ENCODE measurements at places on chromosomes 3 and 15. TPM values are rescaled to one million over a fixed set of nuclear protein-coding genes. Genes with fewer than 3 reads are reported as not detected.

PRR20G gene
- polyA plus RNA-seq, result not detected

WNT7A gene
- not detected for polyA plus RNA-seq

- H3K4me1 ChIP-seq, result no peaks in the 10 kb centered on the region
- peak overlapping the region; percentile 62 for H3K27ac ChIP-seq
- no peak overlapping the region for H3K4me3 ChIP-seq
- no peaks in the 10 kb centered on the region for H3K27me3 ChIP-seq
Measured at GRCh38 chr3:183490211-183490601, 61.8 kb upstream of the MCF2L2 start.

DNA sequence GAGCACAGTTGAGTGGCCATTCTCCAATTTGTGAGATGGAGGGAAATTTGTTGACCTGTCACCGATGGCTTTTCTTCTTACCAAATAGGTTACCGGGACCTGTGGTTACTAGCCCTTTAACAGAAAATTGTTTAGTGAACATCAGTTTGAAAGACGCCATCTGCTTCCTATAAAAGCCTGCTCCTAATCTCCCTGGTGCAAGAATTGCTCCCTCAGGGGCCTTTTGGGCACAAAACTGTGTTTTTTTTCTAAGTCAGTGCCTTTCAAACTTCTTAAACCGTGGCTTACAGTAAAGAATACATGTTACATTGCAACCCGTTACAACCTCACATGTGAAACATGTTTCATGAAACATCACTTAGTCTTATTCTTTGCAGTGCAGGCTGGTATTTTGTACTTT, 15.0 kb downstream of the CACNA2D3 start:
- H3K36me3 ChIP-seq, result no peaks in the 10 kb centered on the region
- H3K27ac ChIP-seq, result no peak overlapping the region
- H3K4me3 ChIP-seq, result no peak overlapping the region
- H3K27me3 ChIP-seq, result peaks cover 9% of the 10 kb centered on the region
- DNase-seq, result no peak
- H3K4me1 ChIP-seq, result no peaks in the 10 kb centered on the region

DNA sequence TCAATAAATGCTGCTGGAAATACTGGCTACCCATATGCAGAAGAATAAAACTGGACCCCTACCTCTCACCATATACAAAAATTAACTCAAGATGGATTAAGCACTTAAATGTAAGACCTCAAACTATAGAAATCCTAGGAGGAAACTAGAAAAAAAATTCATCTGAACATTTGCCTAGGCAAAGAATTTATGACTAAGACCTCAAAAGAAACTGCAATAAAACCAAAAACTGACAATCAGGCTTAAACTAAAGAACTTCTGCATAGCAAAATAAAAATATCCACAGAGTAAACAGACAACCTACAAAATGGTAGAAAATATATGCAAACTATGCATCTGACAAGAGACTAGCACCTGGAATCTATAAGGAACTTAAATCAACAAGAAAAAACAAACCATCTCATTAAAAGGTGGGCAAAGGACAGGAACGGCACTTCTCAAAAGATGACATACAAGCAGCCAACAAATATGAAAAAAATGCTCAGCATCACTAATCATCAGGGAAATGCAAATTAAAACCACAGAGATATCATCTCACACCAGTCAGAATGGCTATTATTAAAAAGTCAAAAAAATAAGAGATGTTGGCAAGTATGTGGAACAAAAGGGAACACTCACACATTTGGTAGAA, 47.0 kb downstream of the MYO9A start:
- peak overlapping the region; percentile 59 for H3K4me3 ChIP-seq
- peaks cover 35% of the 10 kb centered on the region for H3K4me1 ChIP-seq
- no peaks in the 10 kb centered on the region for H3K36me3 ChIP-seq

DNA sequence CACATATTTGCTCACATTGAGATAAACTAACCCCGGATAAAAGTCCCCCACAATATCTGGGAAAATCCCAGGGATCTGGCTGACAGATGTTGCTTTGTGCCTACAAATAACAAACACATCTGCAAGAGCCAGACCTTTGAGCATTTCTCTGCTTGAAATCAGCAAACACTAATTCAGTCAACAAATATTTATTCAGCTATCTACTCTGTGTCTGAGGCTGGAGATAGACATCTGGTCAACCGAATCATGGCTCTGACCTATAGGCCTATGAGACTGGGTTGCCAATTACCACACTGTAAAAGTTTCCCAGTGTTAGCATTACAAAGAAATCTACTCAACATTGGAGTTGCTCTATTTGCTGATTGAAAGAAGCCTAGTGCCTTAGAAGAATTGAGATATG, 201.1 kb upstream of the CADPS start:
- no peak overlapping the region for H3K4me3 ChIP-seq
- no peak for DNase-seq
- no peak overlapping the region for H3K27ac ChIP-seq
- no peaks in the 10 kb centered on the region for H3K27me3 ChIP-seq

- H3K4me1 ChIP-seq, result no peaks in the 10 kb centered on the region
- H3K4me3 ChIP-seq, result no peak overlapping the region
- H3K27ac ChIP-seq, result no peak overlapping the region
- H3K27me3 ChIP-seq, result no peaks in the 10 kb centered on the region
Measured at GRCh38 chr15:48469271-48469670, 138.0 kb downstream of the DUT start.

DNA sequence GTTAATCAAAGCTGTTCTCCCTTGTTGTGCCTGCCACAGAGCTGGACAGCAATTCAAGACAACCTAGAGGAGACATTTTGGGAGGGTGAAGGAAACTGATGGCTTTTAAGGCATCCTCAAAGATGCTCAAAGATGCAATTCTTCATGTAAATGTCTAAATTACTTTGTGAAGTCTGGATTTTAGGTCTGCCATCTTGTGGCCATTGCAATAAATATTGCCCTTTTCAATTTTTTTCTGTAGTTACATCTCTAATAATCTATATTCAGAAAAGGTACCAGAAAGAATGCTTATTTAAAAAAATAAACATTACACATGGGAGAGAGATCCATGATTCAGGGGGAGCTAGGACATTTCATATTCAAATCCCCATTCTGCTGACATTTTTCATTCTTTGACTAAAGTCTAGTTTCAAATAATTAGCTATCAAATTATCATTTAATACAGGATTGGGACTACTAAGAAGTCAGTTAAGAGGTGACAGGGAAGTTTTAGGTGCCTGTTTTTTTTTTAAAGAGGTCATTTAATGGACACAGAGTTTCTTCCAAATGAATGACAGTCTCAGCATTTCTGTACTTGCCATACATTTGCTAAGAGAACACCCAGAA, 259.8 kb upstream of the WNT5A start:
- H3K4me1 ChIP-seq, result no peaks in the 10 kb centered on the region
- H3K27ac ChIP-seq, result no peak overlapping the region
- no peak overlapping the region for H3K4me3 ChIP-seq
- DNase-seq, result no peak

SLC22A14 gene
- polyA plus RNA-seq, result not detected

DNA sequence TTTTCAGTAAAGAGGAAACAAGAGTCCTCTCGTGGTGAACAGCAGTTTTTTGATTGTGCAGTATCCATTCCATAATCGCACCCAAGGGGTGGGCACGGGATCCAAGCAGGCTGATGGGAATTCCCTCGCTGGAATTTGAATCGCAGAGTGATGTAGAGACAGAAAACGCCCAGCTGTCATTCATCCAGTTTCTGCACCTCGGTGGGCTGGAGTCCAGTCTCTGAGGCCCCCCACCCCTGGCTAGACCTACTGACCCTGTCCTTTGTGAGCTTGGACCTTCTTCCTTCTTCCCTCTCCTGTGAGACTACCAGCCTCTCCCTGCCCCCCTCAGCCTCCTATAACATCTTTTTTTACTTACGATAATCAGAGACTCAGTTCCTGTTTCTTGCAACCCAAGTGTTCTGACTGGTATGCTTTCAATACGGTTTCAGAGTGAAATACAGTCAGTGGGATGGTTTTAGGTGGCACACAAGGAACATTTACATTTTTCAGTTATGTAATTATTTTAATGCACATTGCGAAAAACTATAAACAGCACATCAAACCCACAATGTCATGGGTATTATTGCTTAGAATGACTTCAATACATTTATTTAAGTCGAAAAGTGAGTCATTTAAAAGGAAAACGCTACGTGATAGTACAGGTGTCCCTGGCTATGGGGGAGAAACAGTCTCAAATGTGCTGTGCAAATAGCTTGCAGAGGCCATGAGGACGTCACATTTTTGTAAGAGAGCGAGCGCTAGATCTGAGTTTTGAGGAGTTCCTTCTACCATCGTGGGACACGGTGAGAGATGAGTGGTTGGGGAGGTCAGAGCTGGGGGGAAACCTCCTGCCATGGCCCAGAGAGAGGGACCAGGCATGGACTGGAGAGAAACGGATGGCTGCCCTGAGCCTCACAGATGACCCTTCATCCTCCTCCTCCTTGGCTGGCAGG, 37.5 kb upstream of the CHST2 start:
- DNase-seq, result peak; percentile 4
- peak overlapping the region; percentile 47 for H3K27ac ChIP-seq
- peak overlapping the region; percentile 1 for H3K4me3 ChIP-seq
- peaks cover 23% of the 10 kb centered on the region for H3K4me1 ChIP-seq
- H3K27me3 ChIP-seq, result no peaks in the 10 kb centered on the region
- H3K36me3 ChIP-seq, result no peaks in the 10 kb centered on the region

C3orf70 gene
- not detected for polyA plus RNA-seq

DNA sequence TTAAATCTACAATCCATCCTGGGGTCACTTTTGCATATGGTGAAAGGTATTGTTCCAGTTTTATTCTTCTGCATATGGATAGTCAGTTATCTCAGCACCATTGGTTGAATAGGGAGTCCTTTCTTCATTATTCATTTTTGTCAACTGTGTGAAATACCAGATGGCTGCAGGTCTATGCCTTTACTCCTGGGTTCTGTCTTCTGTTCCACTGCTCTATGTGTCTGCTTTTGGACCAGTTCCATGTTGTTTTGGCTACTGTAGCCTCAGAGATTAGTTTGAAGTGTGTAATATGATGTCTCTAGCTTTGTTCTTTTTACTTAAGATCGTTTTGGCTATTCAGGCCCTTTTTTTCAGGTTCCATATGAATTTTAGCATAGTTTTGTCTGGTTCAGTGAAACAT, 795.8 kb downstream of the OTOL1 start:
- H3K4me3 ChIP-seq, result no peak overlapping the region
- H3K4me1 ChIP-seq, result no peaks in the 10 kb centered on the region
- no peaks in the 10 kb centered on the region for H3K36me3 ChIP-seq
- DNase-seq, result no peak

DNA sequence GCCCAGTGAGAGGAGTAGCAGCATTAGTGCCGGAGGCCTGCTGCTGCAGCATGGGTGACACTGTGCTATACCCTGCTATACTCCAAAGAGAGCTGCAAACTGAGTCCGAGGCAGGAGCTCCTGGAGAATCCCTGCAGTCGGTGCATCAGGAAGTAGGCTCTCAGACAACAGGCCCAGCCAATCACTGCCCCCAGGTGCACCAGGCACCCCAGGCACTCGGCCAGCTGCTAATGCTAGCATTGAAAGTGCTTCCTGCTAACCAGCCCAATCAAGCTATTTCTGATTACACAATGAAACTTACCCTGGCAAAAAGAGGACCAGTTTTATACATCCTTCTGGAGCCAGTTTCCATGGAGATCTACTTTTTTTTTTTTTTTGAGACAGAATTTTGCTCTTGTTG, 45.6 kb upstream of the IREB2 start:
- no peaks in the 10 kb centered on the region for H3K4me1 ChIP-seq
- H3K27me3 ChIP-seq, result peaks cover 15% of the 10 kb centered on the region
- H3K36me3 ChIP-seq, result no peaks in the 10 kb centered on the region
- no peak overlapping the region for H3K4me3 ChIP-seq
- no peak for DNase-seq
- no peak overlapping the region for H3K27ac ChIP-seq

SNAP23 gene
- polyA plus RNA-seq, result 156 TPM

GRCh38 chr15:85407421-85408269, 27.2 kb downstream of the AKAP13 start:
- peak overlapping the region; percentile 69 for H3K4me3 ChIP-seq
- H3K27me3 ChIP-seq, result no peaks in the 10 kb centered on the region
- peak overlapping the region; percentile 97 for H3K27ac ChIP-seq
- H3K4me1 ChIP-seq, result peaks cover 52% of the 10 kb centered on the region

DNA sequence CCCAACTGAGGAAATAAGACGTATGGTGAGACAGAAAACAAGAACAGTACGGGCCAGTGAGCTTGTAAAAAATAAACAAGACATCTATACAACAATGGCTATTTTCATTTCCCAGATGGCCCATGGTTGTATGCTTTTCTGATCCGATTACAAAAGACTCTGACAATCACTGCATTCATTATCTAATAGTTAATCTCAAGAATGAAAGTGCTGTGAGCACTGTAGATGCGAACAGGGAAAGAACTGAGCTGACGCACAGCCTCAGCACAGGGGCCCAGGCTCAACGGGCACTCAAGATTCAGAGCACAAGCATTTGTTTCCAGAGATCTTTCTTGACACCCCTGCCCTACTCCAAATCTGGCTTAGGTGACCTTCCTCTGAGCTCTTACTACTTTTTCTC, 6.9 kb downstream of the MTMR10 start:
- peaks cover 19% of the 10 kb centered on the region for H3K36me3 ChIP-seq
- no peaks in the 10 kb centered on the region for H3K27me3 ChIP-seq
- DNase-seq, result peak; percentile 38
- peak overlapping the region; percentile 66 for H3K4me3 ChIP-seq

DNA sequence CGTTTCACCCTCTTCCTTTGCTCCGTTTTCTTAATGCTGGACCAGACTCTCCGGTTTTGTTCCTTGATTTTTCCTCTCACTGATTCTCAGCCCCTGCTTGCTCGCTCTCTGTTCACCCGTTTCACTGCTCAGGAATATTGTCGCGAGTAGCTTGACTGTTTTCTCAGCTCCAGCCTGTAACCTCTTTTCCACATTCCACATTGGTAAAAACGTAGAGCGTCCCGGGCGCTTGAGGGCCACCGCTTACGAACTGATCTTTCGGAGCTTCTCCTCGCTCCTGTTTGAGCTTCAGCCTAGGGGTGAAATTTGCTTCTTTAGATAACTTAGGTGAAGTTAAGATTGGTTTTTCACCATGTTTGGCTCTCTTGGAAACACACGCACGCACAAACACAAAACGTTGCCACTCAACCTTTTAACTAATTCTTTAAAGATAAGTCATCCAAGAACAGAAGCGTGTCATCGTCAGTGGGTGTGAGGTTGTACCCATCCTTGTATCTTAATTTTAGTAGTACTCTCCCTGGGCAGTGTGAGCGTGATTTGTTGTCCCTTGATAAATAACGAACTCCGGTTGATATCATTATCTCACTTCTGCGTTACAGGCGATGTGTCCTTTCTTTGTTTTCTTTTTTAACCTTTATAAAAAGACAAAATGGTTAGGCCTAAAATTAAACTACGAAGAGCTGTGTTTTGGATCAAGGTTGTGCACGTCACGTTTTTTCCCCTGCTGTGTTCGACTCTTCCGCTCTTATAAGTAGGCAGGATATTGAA, 1.0 kb downstream of the PAK2 start:
- peaks cover 37% of the 10 kb centered on the region for H3K4me1 ChIP-seq
- no peaks in the 10 kb centered on the region for H3K36me3 ChIP-seq
- H3K27ac ChIP-seq, result peak overlapping the region; percentile 93
- peak overlapping the region; percentile 98 for H3K4me3 ChIP-seq
- peak; percentile 25 for DNase-seq
- no peaks in the 10 kb centered on the region for H3K27me3 ChIP-seq

LSAMP gene
- polyA plus RNA-seq, result not detected
